ENCODE measurements at places on chromosomes 5 and 9.

DNA sequence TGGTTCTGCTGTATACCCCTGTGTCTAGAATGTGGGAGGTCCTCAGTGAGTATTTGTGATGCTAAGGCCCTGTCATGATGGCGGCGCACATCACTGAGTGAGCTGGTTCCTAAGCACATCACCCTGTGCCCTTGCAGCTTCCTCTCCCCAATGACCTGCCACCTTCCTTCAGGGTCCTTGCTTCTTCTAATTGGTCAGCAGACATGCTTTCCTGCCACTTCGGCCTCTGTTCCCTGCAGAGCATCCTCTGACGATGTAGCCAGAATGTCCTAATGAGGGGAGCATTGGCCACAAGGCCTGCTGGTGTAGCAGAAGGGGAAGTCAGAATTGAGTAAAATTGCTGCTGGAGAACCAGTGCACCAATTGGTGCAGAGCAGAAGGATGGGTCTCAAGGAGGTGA lies 31.1 kb upstream of the ANGPTL2 start:
- DNase-seq: no peak

- DNase-seq: no peak
Measured at GRCh38 chr5:95557841-95558240, 2.9 kb downstream of the ARSK start.

DNA sequence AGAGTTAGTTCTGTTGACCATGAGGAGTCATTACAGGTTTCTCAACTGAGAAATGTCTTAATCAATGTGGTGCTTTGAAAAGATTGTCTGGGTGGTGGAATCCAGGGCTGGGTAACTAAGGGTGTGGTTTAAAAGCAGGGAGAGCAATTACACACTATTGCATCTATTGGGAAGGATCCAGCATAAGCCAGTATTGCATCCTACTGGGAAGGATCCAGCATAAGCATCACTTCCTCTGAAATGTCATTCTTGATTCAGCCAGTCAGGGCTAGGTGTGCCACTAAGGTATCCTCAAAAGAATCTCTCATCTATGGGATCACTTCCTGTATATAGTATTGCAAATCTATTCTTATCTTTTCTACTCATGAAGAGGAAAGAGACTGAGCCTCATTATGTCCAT lies 38.6 kb downstream of the ELOVL7 start:
- no peak for DNase-seq

- no peak for DNase-seq
Measured at GRCh38 chr5:146683861-146684260, 167.9 kb upstream of the GPR151 start.

- DNase-seq: no peak
Measured at GRCh38 chr9:2154731-2155130, 139.6 kb downstream of the SMARCA2 start.

DNA sequence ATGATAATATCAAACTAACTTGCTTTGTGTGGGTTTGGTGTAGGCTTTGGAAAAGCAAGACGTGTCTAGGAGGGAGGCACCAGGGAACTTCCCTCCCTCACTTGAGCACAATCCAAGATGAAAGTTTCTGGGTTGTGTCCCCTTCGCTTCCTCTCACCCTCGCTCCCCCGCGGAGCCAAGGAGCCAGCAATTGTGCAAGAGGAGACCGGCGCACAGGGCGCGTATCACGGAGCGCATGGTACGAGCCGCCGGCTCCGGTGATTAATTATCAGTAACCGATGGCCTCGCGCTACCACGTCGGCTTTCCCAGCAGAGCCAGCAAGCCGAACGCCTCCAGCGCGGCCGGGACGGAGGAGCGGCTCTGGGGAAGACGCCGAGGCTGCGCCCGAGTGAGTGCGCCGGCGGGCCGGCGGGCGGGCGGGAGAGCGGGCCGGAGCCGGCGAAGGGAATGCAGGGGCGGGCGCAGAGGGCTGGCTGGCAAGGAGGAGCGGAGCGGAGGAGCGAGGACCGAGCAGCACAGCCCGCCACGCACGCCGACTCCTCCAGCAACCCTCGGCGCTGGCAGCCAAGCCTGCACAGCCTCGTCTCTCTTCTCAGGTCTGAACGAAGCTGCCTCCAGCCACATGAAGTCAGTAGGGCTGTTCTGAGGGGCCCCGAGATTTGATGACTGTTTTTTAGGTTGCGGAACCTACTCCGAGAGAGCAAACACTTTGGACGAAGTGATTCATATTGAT lies 143.6 kb downstream of the BNC2 start:
- DNase-seq: peak; percentile 90

DNA sequence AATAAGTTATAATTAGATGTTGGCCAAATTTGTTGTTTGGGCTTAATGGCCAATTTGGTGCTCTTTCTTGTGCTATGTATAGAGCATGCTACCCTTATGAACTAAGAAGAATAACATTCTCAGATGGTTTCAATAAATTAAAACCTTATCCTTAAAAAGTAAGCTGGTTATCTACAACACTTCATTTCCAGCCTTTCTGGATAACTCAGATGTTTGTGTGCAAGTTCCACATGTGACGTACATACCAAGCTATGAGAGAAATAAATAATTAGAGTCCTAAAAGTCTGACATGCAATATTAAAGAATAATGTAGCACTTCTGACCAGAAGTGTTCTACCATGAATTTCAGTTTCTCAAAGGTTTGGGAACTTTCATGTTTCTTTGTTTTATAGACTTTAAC lies 11.7 kb downstream of the MTREX start:
- DNase-seq: no peak

GRCh38 chr9:89686621-89687020 lies 81.8 kb downstream of the GADD45G start:
- DNase-seq: no peak

DNA sequence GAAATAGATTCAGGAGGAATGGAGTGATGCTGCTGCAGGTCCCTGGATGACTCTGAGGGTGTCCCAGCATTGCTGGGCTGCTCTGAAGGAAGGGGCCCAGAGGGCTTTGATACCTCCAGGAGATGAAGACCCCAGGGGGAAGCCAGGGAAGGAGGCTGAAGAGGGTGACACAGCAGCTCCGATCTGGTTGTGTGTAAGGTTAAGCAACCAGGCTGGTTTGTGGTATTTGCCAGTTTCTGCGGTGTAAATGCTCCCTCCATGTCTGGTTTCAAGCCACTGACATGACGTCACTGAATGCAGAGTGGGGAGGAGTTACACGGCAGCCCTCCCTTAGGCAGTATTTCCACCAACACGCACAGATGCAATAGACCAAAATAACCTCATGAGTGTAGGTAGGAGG lies 40.0 kb upstream of the ORM1 start:
- DNase-seq: peak; percentile 82

- peak; percentile 87 for DNase-seq
Measured at GRCh38 chr9:70589571-70590314, 175.3 kb upstream of the KLF9 start.

- no peak for DNase-seq
Measured at GRCh38 chr5:1685066-1685465, 114.6 kb downstream of the MRPL36 start.

DNA sequence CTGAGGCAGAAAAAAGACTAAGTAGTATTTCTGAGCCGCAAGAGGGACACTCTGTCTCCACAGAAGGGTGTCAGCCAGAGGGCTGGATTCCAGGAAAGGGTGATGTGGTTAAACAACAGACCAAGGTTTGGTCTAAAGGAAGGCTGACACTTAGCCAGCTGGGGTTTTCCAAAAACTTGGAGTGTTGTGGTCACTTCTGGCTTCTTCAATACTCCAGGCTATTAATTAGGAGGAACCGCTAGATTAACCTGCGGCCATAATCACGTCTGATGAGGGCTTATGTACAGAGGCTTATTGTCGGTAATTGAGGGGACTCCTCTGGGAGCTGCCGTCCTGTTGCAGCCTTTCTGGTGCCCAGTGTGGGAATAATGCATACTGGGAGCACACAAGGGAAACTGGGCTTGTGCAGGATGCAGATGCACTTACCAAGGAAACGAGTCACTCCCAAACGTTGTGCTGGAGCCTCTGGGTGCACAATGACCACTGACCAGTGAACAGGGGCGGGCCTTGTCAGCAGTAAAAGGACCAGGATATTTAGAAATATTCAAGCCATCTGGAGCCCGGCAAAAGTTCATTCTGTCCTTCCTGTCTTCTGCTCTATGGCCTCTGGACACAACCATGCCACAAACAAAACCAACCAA lies 70.2 kb upstream of the TUT7 start:
- peak; percentile 4 for DNase-seq

GRCh38 chr5:172834415-172835289 lies 601 bp downstream of the ERGIC1 start:
- DNase-seq: no peak

DNA sequence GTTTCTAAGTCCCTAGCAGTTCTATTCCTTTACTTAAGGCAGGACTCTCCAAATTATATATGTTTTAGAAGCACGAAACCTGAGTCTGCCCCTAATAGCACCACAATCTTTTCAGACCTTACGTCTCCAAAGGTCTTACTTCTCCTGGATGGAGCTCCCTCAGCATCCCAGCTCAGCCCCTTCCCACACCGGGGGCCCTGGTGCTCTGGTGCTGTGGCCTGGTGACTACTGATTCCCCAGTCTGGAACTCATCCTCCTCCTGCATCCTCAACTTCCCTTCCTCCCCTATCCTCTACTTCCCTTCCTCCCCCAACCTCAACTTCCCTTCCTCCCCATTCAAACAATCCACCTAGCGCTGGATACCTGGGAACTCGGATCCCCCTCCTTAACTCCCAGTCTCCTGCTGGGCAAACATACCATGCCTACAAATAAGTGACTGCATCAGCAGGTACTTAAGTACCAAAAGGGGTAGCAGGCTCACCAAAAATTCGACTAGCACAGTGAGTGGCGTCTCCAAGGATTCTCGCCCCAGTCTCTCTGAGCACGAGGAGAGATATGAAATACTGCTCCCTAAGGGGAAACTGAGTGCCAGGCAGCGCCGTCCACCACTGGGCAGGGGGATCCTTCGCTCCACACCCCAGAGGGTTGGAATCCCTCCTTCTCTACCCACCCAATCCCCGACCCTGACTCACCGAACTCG lies 831 bp downstream of the IGFBPL1 start:
- DNase-seq: no peak

GRCh38 chr5:4246447-4246846 lies 650.8 kb downstream of the IRX1 start:
- no peak for DNase-seq

DNA sequence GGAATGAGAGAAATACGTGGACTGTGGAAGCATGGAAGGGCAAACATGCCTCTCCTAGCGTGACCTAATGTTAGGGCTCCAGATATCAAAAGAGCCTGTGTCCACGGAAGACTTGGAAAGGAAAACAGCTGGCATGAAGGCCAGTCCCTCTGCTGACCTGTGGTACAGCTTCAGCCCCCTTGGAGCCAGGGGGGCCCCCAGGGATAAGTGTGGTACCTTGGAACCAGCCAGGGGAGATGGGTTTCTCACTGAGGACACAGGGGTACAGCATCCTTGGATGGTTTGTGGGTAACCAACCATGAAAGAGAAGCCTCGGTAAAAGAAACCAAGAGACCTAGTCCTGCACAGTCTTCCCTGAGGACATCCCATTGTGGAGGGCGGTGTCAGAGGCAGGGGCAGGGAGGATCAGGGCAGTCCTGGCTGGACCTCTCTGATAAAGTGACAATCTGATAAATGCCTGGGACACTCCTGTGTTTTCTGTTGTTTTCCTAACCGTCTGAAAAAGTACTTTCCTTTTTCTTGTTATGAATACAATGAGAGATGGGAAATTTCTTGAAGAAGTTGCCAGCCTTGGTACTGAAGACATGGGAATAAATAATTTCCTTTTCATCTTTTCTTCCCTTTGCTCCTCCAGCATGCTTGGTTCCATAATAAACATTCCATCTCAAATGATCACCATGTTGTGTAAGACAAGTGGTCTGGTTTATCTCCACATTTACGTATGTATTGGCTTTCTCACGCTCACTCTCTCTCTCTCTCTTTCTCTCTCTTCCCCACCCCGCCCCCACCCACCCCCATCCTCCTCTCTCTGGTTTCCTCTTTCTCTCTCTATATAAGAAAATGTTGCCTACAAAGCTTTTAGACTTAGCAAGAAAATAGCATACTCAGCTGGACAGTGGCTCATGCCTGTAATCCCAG lies 102.1 kb downstream of the SUSD1 start:
- peak; percentile 86 for DNase-seq

- DNase-seq: no peak
Measured at GRCh38 chr5:137631453-137631852, 104.4 kb downstream of the KLHL3 start.

GRCh38 chr9:97970165-97970564 lies 13.0 kb upstream of the ANP32B start:
- DNase-seq: no peak

DNA sequence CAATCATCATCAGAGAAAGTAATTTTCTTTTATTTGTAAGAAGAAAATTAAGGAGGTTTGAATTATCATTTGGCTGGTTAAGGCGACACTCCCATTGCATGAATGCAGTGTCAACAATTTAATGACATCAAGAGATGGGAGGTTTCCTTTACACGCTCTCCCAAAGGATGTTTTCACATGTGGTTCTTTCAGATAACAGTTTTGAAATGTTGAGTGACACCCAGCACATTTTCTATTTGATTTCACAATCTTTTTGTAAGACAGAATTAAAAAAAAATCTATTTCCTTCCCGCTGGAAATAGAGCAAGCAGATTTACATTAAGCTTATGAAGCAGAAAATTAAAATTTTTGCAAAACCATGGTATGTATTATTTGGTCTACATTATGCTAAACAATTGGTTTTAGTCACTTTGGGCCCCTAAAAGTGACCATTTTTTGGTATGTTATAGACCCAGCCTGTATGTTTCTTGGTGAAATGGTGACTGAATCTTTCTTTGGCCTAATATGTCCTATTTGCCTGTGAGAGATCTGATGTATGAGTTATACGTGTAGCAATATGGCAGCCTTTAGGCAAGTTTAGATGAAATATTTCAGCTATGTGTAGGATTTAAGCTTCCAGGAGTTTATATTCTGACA lies 18.9 kb upstream of the ANKRD55 start:
- DNase-seq: no peak

- DNase-seq: peak; percentile 29
Measured at GRCh38 chr5:173890195-173890991, 2.2 kb downstream of the CPEB4 start.

DNA sequence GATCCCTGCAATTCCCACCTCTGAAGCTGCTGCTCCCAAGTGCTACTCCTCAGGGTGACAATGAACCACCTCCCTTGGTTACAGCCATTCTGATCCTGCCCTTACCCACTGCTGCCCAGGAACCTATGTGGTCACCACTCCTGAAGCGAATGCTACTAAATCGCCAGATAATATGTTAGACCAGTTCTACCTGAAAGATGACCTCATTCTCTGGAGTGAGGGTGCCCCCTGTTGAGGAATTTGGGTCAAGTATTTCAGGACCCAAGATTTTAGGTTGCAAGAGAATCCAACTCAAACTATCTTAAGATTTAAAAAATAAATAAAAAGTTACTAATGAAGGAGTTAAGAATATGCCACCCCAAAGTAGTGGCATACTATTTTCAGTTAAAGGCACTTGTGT lies 5.8 kb upstream of the SNAPC3 start:
- peak; percentile 58 for DNase-seq

- no peak for DNase-seq
Measured at GRCh38 chr5:132797651-132798050, 15.5 kb upstream of the SOWAHA start.

Data from astrocyte of the spinal cord (primary cell).